ENCODE measurements at places on chromosomes 7 and 10.

DNA sequence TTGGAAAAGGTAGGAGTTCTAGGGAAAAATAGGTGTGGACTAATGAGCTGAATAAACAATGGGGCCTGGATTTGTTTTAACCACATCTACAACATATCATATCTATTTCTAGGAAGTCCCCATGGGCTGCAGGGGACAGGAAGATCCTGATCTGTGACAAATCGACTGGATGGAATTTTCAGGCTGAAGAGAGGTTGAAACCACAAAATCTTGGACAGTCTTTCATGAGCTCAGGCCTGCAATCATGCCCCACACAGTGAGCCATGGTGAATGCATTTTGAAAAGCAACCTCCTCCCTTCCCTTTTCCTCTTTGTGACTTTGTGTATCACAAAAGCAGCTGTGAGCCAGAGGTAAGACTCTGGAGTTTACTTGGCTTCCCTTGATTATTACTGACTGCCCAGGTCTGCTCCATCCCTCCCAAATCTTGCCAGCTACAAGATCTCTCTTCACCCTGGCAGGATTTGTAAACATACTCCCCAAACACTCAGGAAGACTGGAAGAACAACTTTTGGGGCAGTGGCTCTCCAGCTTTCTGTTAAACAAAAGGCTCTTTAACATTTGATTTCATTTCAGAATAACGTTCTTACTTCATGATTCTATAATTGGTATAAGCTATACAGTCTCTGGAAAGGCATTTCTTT, 66.4 kb downstream of the ASAH2B start:
- DNase-seq: no peak

GRCh38 chr10:31034098-31034909, 2.6 kb upstream of the ZNF438 start:
- DNase-seq: no peak

- no peak for DNase-seq
Observed at GRCh38 chr10:88980800-88981199, 9.8 kb upstream of the FAS start.

DNA sequence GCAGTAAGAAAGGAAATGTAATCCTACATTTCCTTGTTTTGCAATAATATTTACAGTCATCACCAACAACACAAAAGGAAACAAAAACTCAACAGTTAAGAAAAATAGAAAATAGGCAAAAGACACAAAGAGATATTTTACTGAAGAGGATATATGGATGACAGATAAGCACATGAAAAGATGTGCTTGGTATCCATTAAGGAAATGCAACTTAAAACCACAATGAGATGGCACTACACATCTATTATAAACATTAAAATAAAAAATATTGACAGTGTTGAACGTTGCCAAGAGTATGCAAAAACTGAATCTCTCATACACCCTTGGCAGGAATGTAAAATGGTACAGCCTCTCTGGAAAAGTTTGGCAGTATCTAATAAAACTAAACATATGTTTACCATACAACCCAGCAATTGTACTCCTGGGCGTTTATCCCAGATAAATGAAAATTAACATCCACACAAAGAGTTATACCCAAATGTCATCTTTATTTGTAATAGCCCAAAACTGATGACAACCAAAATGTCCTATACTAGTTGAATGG, 5.4 kb downstream of the CEP41 start:
- DNase-seq: no peak

GRCh38 chr10:27658788-27659187, 86.8 kb downstream of the MKX start:
- DNase-seq: no peak

DNA sequence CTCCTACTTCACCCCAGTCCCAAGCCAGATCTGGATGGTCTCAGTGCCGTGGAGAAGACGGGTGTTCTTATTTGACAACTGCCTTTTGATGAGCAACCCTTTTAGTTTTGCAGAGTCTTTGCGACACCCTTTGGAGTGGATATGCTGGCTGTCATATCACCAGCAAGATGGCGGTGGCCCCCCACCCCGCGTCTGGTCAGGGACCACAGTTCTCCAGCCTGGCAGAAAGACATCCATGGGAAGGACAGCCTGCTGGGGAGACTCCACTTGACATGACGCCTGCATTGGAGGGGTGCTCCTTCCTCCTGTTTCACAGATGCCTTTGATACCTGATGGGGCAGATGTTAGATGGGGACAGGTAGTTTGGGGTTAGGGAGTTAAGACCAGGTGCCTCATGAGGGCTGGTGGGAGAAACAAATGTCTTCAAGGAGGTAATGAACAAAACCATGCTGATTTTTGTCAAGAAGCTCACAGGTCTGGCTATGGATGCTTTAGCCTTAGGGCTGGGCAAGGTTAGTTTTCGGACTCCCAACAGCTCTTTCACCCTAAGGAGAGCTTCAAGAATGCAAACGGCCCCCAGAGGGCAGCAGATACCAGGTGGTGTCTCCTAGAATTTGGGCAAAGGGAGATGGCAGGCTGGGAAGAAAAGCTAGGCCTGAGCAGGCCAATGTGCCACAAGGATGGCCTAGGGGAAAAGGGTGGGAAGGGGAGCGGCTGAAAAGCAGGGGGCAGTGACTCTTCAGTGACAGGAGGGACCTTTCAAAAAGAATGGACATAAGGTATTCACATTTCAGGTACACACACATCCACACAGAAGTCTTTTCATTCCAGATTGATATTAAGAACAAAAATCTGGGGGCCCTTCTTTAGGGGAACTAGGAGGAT, 95.2 kb downstream of the CLEC2L start:
- DNase-seq: peak; percentile 47

- no peak for DNase-seq
Observed at GRCh38 chr10:129852829-129853561, 111.1 kb downstream of the EBF3 start.

GRCh38 chr7:82507976-82508677, 64.5 kb upstream of the CACNA2D1 start:
- no peak for DNase-seq

GRCh38 chr10:114103284-114103683, 59.6 kb downstream of the ADRB1 start:
- no peak for DNase-seq

GRCh38 chr7:138556771-138557484, 96.9 kb downstream of the TRIM24 start:
- DNase-seq: no peak

DNA sequence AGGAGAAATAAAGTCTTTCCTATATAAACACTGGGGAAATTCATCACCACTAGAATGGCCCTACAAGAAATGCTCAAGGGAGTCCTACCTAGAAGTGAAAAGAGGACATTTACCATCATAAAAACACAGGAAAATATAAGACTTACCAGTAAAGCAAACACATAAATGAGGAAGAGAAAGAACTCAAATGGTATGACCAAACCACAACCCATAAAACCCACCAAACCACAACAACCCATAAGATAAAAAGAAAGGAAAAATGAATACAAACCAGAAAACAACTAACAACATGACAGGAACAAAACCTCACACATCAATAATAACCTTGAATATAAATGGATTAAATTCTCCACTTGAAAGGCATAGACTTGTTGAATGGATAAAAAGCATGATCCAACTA, 71.9 kb upstream of the DIP2C start:
- no peak for DNase-seq

DNA sequence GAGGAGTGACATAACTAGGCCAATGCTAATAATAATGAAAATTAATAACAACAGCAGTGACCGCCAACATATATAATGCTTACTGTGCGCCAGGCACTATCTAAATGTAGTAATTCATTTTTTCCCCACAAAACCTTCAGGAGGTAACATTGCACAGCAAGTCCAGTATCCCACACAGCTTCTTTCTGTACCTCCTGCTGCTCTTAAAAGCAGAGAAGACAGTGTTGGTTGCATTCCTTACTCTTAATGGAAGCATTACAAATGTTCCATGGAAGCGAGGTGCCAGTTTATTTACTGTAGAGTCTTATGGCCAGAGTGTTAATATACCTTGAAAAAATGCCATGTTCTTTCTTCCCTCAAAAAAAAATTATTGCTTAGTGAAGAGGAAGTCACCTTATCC, 168.2 kb downstream of the LRRC4 start:
- DNase-seq: no peak

- no peak for DNase-seq
Observed at GRCh38 chr7:114957444-114957843, 35.5 kb downstream of the MDFIC start.

DNA sequence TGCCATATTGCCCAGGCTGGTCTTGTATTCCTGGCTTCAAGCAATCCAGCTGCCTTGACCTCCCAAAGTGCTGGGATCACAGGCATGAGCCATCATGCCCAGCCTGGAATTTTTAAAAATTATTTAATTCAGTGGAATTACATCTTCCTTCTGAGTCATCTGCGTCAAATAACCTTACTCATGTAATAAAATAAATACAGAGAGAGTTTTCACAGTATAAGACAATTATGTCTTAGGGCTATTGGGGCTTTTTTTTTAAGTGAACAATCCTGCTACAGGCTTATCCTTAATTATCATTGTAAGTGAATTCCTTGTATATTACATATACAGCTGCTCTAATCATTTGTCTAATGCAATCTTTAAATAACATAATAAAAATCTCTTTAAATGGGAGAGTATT, 108.3 kb downstream of the MAPK8 start:
- no peak for DNase-seq

- no peak for DNase-seq
Observed at GRCh38 chr10:85148693-85149640, 820.6 kb downstream of the CCSER2 start.

- peak; percentile 25 for DNase-seq
Observed at GRCh38 chr10:5442065-5442989, 30.0 kb downstream of the NET1 start.

DNA sequence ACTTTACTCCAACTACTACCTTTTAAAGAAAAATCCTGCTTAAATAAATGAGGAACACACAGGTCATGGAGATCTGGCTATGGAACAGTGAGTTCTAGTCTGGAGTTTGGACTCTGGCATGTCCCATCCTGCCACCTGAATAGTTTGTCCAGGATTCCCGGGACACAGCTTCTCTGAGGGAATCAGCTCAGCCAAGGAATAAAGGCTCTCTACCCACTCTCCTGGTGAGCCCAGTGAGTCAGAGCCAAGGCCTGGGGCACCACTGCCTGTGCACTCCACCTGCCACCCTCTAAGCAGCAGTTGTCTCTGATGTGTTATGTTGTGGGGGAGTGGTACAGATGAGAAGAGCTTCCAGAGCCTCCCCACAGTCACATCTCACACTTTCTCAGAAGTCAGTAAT, 113.5 kb downstream of the HTR5A start:
- DNase-seq: no peak

GRCh38 chr10:1660386-1660785, 76.9 kb downstream of the ADARB2 start:
- DNase-seq: no peak

DNA sequence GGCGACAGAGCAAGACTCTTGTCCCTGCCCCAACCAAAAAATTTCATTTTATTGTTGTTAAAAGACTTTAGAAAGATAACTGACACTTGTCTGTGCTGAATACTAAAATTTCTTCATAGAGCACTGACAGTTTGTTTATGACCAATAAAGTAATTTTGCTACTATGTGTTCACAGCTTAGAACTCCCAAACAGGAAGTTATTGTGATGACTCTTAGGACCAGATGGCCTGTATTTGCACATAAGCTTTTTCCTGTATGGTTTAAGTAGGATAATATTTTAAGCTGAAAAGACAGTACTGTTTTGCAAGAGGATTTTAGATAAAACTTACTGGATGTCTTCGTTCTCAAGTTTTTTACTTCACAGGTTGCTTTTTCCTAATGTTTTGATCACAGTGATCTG, 80.7 kb downstream of the MMRN2 start:
- no peak for DNase-seq

DNA sequence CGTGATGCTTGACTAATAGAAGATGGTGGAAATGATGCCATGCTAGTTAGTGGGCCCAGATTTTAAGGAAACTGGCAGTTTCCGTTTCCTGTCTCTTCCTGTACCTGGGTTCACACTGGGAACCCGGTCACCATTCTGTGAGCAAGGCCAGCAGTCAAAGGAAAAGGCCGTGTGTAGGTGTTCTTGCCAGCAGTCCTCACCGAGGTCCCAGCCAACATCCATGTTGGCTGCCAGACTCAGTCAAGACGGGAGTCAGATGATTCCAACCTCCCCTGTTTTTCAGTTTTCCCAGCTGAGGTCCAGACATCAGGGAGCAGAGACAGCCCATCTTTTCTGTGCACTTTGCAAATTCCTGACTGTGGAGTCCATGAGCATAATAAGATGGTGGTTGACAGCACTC, 15.2 kb upstream of the PILRB start:
- DNase-seq: no peak

DNA sequence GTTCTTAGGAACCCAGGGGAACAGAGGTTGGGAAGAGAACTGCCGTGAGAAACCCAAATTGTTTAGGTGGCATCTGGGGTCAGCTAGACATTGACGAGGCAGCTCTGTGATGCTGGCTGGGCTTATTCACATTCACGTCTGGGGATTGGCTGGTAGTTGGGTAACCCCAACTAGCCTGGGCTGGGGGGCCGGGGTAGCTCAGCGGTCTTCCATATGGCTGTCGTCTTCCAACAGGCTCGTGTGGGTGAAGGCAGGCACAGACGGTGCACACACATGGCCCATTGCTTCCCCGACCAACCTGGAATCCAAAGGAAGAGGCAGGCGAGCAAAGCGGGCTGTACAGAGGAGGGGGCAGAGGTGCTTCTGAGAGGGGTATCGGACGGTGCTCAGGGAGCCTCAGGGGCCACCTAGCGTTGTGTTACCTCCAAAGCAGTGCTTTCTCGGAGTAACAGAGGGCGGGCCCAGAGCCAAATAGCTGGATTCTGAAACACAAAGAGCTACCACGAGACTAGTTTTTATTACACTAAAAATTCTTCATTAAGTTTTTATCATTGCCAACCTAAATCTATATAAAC, 34.5 kb downstream of the MKI67 start:
- no peak for DNase-seq

DNA sequence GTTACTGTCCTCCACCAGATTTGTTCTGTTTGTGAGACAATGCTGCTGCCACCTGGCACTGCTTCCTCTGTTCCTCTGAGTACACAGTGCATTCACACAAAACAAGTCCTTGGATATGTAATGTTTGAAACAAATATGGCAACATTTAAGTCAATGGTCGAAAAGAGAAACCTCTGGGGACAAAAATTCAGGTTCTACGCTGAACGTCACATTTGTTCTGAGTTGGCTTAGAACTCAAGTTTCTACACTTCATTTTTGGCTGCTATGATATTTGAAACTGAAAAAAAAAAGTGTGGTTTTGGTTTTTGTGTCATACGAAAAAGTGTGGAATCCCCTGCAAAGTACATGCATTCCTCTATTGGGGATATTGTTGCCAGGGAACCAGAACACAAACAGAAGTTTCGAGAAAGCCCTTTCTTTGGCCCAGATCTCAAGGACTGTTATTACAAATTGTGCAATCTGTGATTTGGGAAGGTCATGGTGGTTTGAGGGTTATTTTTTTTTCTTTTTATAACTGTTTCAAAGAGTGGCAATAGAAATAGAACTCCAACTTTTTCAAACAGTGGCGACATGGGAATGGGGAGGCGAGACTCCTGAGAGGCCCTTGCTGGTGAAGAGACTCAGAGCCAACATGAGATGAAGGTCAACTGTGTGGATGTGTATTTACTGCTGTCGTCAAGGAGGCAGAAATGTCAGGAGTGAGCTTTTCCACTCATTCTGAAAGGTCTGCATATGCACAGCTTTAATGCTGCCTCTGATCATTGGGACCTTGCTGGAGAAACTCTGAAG, 127.5 kb downstream of the CUBN start:
- DNase-seq: peak; percentile 41
